Naive thymus-derived CD8-positive, alpha-beta T cell (primary cell): ENCODE measurements at places on chromosomes 11 and 22.
A peak's percentile ranks its signal among the peaks of the same experiment; 100 is the strongest.

GRCh38 chr22:46297151-46297812 is 612 bp downstream of the GTSE1 start:
- H3K36me3 ChIP-seq: peaks cover 4% of the 10 kb centered on the region
- DNase-seq: no peak
- peak overlapping the region; percentile 63 for H3K4me3 ChIP-seq

DNA sequence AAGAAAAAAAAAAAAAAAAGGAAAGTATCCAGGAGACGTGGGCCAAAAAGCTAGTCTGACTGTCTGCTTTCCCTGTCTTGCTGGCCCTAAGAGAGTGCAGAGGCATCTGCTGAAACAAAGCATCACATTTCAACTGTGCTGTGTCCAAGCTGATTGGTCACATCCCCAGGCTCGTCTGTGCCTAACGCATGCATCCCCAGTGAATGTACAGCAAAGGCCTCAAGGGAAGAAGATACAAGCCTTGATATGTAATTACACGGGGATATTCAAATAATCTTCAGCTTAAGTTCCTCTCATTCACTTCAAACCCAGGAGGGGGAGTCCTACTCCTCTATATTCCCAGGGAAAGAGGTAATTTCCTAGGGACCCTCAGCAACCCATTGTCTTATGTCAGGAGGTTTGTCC is 5.4 kb upstream of the SORL1 start:
- DNase-seq: no peak
- peak overlapping the region; percentile 100 for H3K4me3 ChIP-seq
- no peaks in the 10 kb centered on the region for H3K27me3 ChIP-seq
- H3K27ac ChIP-seq: peak overlapping the region; percentile 96
- peaks cover 47% of the 10 kb centered on the region for H3K36me3 ChIP-seq

DNA sequence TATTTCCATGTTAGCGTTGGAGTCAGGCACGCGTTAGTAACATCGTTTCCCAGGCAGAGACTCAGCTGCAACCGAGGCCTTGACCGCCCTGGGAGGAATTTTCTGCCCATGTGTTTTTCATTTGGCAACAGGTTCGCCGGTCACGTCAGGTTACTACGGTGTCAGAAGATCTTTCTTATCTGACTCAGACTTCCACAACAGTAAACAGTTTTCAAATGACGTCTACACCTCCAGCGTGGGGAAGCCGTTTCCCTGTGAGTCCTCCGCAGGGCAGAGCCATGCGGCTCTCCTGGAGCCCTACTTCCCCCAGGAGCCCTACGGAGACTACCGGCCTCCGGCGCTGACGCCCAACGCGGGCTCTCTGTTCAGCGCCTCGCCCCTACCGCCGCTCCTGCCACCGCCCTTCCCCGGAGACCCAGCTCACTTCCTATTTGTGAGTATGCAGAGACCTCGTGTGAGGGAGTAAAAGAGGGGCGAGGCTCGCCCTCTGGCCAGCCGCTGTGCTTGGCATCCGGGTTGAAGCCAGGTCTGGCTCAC is 14.3 kb upstream of the POU2AF3 start:
- no peak overlapping the region for H3K27ac ChIP-seq
- no peaks in the 10 kb centered on the region for H3K27me3 ChIP-seq
- H3K4me3 ChIP-seq: no peak overlapping the region
- DNase-seq: no peak

DNA sequence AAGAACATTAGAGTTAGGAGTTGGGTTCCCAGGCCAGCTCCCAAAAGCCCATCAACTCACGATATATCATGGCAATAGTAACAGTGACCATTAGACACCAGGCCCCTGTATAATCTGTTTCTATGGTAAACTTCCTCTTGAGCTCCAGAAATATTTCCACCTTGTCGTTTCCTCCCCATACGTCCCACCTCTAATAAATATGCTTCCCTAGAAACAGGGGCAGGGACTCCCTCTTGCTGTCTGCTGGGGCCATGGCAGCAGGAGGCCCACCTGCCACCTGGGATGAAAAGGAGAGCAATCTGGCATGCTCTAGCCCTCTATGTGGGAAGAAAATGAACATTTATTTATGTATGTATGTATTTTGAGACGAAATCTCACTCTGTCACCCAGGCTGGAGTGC is 32.2 kb upstream of the AMOTL1 start:
- peaks cover 9% of the 10 kb centered on the region for H3K27me3 ChIP-seq
- H3K27ac ChIP-seq: no peak overlapping the region
- no peak for DNase-seq
- H3K4me3 ChIP-seq: no peak overlapping the region

- no peaks in the 10 kb centered on the region for H3K27me3 ChIP-seq
- H3K27ac ChIP-seq: no peak overlapping the region
- no peak for DNase-seq
- H3K4me1 ChIP-seq: no peaks in the 10 kb centered on the region
- H3K4me3 ChIP-seq: no peak overlapping the region
Measured at GRCh38 chr22:33717694-33718396, 202.4 kb downstream of the LARGE1 start.

DNA sequence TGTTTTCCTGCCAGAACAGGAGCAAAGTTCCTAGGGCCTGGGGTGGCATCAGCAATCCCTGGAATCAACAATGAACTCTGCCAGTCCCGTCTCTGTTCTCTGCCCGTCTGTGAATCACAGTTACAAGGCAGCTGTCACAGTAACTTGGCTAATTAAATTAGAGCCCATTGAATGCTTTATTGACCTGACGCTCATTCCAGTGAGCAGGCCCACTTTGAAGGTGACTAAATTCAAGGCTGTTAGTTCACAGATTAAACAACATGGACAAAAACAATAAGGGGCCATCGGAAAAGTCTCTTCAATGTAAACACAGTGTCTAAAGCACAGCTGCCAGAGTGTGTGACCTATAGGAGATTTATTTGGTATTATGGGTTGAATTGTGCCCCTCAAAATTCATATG is 17.7 kb upstream of the TMPRSS5 start:
- peaks cover 20% of the 10 kb centered on the region for H3K36me3 ChIP-seq
- no peak overlapping the region for H3K27ac ChIP-seq
- DNase-seq: no peak

- no peaks in the 10 kb centered on the region for H3K27me3 ChIP-seq
- DNase-seq: no peak
- no peak overlapping the region for H3K4me3 ChIP-seq
- H3K27ac ChIP-seq: no peak overlapping the region
Measured at GRCh38 chr22:36768141-36768540, 7.8 kb downstream of the IFT27 start.

GRCh38 chr11:15412054-15412453 is 297.3 kb downstream of the INSC start:
- H3K4me3 ChIP-seq: no peak overlapping the region
- H3K36me3 ChIP-seq: no peaks in the 10 kb centered on the region
- no peak overlapping the region for H3K27ac ChIP-seq
- DNase-seq: no peak

- H3K27ac ChIP-seq: no peak overlapping the region
- no peaks in the 10 kb centered on the region for H3K27me3 ChIP-seq
- H3K4me1 ChIP-seq: no peaks in the 10 kb centered on the region
- no peaks in the 10 kb centered on the region for H3K36me3 ChIP-seq
- H3K4me3 ChIP-seq: no peak overlapping the region
Measured at GRCh38 chr11:128645968-128646367, 47.9 kb upstream of the FLI1 start.

GRCh38 chr11:10208131-10208575 is 85.9 kb downstream of the SBF2 start:
- no peaks in the 10 kb centered on the region for H3K27me3 ChIP-seq
- no peak overlapping the region for H3K4me3 ChIP-seq
- peaks cover 3% of the 10 kb centered on the region for H3K36me3 ChIP-seq
- no peak for DNase-seq
- no peaks in the 10 kb centered on the region for H3K4me1 ChIP-seq

DNA sequence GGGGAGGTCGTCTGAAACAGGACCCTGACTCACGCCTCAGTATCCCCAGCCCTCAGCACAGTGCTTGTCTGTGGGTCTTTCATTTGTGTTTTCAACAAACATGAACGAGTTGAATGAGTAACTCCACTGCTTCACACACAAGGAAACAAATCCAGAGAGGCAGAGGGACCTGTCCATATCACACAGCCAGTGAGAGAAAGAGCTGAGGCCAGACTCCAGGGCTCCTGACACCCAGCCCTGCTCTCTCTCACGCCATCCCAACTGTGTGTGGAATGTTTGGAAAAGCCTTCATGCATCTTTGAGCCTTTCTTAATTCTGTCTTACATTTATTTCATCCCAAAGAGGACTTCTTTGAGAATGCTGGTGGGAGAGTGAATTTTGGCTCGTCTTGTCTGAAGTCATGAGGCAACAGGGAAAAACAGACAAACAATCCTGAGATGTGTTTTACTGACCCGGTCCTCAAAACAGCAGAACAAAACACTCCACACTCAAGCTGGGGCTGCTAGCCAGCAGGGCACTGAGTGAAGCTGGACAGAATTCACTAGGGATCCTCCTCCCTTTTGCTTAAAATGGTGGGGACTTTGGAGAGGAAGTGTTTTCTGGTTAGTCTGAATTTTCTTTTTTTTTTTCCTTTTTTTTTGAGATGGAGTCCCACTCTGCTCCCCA is 19.7 kb upstream of the ALG8 start:
- H3K27me3 ChIP-seq: no peaks in the 10 kb centered on the region
- H3K27ac ChIP-seq: no peak overlapping the region
- H3K36me3 ChIP-seq: no peaks in the 10 kb centered on the region
- no peak overlapping the region for H3K4me3 ChIP-seq

DNA sequence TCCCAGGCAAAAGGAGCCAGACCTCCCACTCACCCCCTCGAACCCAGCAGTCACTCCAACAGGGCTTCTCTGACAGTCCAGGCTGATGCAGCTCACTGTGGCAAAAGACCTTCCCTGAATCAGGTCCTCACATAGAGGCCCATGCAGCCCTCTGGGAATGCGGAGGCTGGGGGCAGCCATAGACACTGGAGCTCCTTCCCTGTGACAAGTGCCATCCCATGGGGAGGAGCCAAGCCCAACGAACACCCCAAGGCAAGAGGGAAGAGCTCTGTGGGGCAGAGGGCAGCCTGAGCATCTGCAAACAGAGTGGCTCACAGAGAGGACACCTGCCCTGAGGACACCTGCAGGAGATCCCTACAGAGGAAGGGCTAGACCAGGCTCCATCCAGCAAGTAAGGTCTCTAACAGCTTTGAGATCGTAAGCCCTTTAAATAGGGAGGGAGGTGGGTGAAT is at the start of gene LINC01488:
Gene LINC01488 (plus strand): TSS at position 271 of the 452 bp plus-strand sequence.
- no peak for DNase-seq
- no peaks in the 10 kb centered on the region for H3K36me3 ChIP-seq
- no peak within 1 kb of the TSS for H3K27ac ChIP-seq
- no peak within 1 kb of the TSS for H3K4me3 ChIP-seq
- H3K27me3 ChIP-seq: no peaks in the 10 kb centered on the region
- H3K4me1 ChIP-seq: no peaks in the 10 kb centered on the region

DNA sequence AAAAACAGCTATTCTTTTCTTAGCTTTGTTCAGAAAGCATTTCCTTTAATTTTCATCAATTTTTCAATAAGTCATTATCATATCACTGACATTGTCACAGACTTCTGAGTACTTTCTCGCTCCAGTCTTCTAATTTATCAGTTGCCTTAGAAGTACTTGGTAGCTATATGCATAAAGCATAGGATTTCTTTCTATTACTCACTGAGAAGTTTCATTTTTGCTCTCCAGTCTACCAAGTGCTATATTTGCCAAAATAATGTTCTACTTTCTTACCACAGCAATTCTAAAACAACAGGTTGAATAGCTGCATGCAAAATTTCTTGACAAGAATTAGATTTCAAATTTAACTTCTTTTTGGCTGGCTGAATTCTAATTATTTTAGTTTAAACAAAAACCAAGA is 116.3 kb downstream of the STK33 start:
- no peaks in the 10 kb centered on the region for H3K27me3 ChIP-seq
- H3K27ac ChIP-seq: no peak overlapping the region
- H3K36me3 ChIP-seq: no peaks in the 10 kb centered on the region

DNA sequence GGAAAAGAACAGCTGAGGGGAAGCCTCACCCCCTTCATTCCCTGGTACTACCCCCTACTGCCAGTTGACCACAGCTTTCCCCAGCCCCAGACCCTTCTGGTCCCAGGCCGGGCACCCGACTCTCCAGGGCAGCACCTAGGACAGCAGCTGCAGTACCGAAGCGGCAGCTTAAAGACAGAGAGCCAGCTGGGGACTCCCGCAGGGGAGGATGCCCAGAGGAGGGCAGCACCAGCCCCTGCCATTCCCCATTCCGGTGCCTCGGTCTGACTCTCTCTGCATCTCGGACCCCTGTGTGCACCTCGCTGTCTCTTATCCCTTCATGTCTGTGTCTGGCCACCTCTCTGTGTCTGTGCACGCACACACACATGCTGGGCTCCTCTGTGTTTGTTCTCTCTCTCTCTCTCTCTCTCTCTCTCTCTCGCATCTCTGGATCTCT is 9.4 kb downstream of the IGSF9B start:
- H3K27me3 ChIP-seq: no peaks in the 10 kb centered on the region
- peaks cover 65% of the 10 kb centered on the region for H3K4me1 ChIP-seq
- H3K36me3 ChIP-seq: no peaks in the 10 kb centered on the region
- peak overlapping the region; percentile 78 for H3K4me3 ChIP-seq

DNA sequence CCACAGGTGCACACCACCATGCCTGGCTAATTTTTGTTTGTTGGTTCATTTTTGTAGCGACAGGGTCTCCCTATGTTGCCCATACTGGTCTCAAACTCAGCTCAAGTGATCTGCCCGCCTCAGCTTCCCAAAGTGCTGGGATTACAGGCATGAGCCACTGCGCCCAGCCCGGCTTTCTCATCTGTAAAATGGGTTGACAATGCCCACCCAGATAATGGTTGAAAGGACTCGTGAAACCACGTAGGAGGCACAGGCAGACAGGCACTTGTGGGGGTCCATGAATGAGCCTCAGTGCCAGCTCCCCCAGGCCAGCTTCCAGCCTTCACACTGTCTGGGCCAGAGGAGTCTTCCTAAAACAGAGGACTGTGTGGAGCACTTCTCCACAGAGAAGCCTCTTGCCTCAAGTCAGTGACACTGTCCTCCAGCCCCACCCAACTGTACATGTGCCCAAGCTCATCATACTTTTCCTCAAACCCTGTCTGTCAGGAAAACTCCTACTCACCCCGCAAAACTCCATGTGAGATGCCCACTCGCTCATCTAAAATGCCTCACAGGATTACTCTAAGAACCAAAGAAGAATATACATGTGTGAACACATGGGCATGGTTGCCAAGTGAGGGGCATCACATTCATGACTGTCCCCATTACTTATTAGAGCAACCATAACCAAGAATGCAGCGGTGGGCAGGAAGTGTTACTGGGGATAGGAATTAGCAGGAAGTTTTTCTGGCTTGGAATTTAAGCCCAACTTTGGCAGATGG is 32.1 kb upstream of the WNT7B start:
- peak overlapping the region; percentile 2 for H3K27ac ChIP-seq
- no peaks in the 10 kb centered on the region for H3K27me3 ChIP-seq
- no peak overlapping the region for H3K4me3 ChIP-seq
- peak; percentile 40 for DNase-seq

GRCh38 chr11:1827095-1827813 is 7.5 kb upstream of the SYT8 start:
- H3K36me3 ChIP-seq: no peaks in the 10 kb centered on the region
- DNase-seq: no peak
- H3K27ac ChIP-seq: peak overlapping the region; percentile 40
- peaks cover 16% of the 10 kb centered on the region for H3K27me3 ChIP-seq

- no peak for DNase-seq
- no peaks in the 10 kb centered on the region for H3K27me3 ChIP-seq
- H3K4me3 ChIP-seq: peak overlapping the region; percentile 1
- H3K27ac ChIP-seq: peak overlapping the region; percentile 98
- peaks cover under 1% of the 10 kb centered on the region for H3K36me3 ChIP-seq
Measured at GRCh38 chr22:19107730-19108074, 14.5 kb downstream of the DGCR2 start.
